GM04504 (cell line): ENCODE measurements at places on chromosomes 12 and 14.

DNA sequence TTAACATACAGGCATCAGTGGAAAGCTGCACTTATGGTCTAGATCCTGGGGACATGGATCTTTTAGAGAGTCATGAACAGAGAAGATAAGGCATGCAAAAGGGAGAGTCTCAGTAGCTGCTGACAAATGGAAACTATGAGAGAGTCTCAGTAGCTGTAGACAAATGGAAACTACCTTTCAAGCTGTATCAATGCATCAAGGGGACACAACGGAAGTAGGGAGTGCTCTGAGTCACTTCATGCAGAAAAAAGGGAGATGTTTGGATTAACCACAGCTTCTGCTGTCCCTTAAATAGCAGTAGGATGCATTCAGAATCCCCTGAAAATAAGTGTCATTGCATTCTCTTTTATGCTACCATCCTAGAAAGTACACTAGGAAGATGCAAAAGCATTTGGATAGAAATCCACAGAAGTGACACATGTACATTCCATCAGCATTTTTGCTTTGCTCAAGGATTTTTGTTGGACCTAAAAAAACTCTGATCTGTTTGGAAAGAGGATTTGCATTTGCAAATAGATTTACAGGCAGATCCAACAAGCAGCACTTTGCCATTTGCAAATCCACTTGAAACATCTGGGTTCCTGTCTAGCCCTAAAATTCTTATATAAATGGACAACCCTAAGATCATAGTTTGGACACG is 227.5 kb upstream of the LMO3 start:
- no peak for DNase-seq

GRCh38 chr12:85280165-85280983 is at the start of gene ALX1:
Gene ALX1 (plus strand): TSS chr12:85280220. CDS start chr12:85280262, 42 bp downstream.
- DNase-seq, result no peak

- no peak for DNase-seq
Observed at GRCh38 chr14:102507081-102507856, 2.3 kb downstream of the ANKRD9 start.

GRCh38 chr14:87615822-87616679 is 376.9 kb downstream of the GALC start:
- peak; percentile 10 for DNase-seq

DNA sequence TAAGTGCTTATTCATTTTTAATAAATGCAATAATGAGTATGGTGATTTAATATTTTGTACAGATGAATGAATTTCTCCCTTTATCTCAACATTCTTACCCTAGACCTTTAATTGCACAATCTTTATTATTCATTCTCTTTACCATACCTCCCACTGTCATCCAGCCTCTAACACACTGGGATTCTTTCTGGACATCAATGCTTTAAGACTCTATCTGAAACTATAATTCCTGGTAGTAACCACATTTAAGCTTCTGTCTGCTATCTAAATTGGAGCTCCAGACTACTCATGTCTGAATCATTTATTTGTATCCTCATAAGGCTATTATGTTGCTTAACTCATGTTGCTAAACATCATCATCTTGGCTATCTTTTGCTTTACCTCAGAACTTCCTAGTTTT is 270.2 kb downstream of the ALG10B start:
- no peak for DNase-seq

GRCh38 chr12:124188561-124189405 is 106.1 kb upstream of the RFLNA start:
- no peak for DNase-seq

DNA sequence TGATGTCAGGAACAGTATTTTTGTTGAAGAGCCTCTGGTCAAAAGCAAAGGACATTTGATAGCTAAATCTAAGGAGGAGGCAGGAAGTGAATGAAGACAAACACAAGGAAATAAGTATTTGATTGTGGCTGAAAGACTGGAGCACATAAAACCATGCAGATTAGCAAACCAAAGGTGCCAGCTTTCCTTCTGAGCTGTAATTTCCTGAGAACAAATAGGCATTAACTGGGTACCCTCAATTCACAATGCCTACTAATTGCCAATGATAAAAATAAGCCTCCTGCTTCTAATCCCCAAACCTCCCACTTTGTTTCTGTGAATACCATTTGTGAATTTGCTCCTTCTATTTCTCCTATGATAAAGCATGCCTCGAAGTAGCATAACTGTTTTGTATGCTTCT is 1279.6 kb upstream of the USP15 start:
- DNase-seq, result no peak

- no peak for DNase-seq
Observed at GRCh38 chr12:87796961-87797516, 232.2 kb downstream of the C12orf50 start.

DNA sequence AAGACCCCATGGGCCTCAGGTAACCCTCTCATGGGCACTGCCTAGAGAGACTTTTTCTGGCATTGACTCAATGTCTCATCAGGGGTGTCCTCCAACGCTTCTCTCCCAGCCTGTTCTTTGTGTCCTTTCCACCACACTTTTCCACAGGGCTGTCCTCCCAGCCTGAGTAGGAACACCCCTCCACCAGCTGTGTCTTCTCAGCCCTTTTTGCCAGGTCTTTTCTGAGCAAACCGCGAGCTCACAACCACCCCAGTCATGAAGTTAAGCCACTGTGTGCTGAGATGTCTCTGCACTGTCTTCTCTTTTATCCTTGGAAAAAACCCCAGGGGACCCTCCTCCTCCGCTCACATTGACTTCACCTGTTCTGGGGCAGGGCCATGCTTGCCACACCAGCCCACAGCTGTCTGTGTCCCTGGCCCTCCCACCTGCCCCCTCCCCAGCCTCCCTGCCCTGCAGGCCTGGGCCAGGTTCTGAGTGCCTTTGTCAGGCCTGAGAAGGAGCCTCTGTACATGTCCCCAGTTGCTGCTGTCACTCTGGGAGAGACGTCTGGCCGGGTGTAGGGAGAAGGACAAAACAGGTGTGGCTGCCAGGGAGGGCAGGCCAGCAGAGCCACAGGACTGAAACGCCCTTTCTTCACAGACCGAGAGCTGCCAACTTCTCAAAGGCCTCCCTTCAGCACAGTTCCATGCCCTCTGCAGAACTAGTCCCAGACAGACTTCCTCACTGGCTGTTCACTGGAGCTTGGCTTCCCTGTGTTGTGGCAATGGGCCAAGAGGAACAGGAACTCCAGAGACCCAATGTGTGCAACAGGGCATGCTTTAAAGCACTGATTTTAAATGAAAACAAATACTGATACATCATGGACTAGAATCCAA is 50.5 kb upstream of the PNMA1 start:
- DNase-seq, result no peak

DNA sequence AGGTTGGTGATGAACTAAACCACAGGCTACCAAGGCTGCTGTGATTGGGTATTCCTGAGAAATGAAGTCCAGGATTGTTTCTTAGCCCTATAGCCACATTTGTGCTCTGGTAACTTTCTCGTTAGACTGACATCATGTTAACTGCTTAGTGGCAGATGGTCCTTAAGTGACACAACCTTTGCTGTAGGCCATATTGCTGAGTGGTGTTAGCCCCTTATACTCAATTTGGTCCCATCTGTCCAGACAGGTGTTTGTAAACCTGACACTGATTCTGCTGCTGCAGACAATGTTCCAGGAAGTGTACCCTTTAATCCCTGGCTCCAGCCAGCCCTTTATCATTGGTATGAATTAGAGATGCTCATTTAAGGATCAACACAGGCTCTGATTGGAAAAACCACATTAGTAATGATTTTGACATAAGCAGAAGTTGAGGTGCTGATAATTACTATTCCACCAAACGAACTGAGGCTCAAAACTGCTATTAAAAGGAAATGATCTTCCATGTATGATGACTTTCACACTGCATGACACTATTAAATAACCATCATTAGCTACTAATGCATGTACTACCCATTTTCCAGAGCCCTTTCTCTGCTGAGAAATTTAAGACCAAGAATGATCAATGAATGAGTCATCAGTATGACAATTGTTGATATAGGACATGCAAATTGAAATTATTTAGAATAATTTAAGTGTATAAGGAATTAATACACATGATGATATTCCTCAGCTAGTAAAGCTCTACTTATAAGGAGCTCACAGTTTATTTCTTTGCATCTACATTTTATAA is 3.6 kb upstream of the SSTR1 start:
- DNase-seq, result no peak

DNA sequence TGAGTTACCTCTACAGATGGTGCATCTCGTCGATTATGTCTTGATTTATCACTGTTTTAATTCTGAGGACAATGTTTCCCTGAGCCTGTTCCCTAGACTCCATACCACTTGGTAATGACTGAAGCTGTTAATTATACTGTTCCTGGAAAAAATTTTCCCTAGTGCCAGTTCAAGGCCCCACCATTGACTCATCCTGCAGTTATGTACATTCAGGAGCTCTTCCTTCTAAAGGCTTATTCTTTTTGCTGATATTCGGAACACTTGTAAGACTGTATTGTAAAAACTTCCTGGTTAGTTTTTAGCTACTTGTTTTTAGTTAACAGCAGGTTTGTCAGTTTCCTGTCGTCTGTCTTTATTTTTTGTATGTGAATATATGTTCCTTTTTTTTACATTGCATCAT is 30.4 kb upstream of the PPP2R5E start:
- DNase-seq, result no peak

GRCh38 chr14:77059276-77059915 is 30.9 kb upstream of the IRF2BPL start:
- peak; percentile 96 for DNase-seq

GRCh38 chr12:64081008-64081404 is 141.1 kb downstream of the KICS2 start:
- DNase-seq, result no peak

DNA sequence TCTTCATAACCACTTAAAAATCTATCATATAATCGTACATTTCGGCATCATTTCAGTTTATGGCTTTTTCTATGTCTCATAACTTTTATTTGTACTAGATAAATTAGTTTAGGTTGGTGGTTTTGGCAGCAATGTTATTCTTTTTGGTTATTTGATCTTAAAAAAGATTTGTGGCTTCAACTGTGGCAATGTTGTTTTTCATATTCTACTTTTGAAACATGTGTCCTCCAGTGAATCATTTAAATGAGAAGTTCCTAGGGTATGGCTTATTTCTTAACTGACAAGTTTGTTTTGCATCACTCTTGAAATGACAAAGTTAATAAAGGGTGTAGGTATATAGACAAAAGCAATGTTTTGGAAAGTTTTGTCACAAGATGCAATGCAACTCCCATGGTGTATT is 11.1 kb upstream of the KITLG start:
- no peak for DNase-seq

DNA sequence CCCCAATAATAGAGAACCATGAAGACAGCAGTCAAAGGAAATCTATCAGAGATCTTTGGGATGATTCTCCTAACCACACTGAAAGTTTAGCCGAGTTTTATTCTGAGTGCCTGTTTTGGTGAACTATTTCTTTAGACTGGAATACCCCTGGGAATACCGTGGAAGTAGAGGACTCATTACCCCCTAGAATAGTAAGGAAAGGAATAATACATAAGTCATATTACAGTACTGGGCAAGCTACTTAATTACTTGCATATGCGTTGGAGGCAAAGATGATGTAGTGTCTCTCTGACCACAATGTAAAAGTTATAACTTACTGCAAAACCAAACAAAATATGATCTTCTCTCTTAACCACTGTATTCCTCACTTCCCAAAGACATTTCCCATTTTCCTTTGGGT is 25.5 kb downstream of the ZC2HC1C start:
- DNase-seq, result no peak

DNA sequence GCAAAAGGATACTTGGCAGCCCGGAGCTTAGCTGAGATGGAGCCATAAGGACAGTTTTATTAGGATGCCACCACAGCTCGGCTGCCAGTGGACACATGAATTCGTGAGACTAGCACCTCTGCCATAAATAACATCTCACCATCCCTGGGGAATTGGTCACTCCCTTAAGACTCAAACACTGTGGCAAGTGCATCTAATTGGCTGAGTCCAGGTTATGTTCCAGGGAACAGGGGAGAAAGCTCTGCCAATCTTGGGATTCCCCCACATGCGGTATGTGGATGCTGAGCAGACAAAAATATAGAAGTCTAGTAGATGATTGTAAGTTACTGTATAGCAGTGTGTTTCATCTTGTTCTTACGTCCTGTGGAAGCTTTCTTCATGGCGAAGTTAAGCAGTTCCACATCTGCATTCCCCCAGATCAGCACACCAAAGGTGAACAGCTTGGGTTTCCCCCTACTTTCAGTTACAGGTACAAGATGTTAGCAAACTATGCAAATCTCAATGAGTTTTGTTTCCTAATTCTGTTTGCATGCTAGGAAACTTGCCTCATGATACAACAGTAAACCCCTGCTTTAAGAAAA is 131.1 kb downstream of the ETV6 start:
- DNase-seq, result no peak

DNA sequence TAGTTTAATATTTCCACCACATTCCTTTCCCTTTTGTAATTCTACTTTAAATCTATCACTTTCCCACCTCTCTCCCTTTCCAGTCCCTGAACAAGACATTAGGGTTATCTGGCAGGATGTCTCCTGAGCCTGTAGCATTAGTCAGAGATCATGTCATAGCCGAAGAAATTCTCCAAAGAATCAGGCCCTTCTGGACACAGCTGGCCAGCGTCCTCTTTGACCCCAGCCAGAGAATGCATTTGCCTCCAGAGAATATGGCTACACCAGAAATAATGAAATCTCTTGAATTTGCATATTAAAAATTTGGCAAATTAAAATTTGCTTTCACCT is 56.7 kb downstream of the NTF3 start:
- no peak for DNase-seq

DNA sequence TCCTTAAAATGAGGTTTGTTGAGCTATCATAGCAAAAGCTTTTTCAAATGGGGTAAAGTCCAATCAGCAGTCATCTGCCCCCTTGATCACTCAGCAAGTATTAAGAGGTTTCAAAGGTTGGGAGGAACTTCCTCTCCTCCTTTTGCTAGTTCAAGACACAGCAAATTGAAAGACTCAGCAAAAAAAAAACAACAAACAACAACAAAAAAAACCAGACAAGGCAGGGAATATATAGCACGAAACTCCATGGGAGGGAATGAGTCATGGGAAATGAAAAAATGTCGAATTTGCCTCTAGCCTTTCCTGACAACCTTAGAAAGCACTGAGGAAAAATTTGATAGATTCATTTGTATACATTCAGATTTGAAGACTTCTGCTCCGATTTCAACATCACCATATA is 1.6 kb upstream of the SLC7A8 start:
- no peak for DNase-seq

DNA sequence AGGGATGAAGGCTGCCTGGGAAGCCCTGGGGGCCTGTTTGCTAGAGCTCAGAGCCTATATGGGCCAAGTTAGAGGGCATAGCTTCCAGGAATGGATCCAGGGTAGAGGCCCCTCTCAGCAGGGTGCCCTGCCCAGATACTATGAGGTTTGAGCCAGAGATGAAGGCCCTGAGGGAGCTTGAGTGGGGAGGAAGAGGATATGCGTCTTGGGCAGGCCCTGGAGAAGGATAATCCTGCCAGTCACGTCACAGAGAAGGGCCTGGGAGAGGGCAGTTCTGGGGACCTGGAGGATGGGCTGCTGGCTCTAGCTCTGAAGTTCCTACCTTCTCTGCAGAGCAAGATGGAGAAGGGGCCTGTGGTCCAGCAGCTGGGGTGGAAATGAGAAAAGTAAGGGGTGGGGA is 5.9 kb upstream of the CACNB3 start:
- no peak for DNase-seq
